ENCODE measurements at places on chromosomes 1 and 21.

DNA sequence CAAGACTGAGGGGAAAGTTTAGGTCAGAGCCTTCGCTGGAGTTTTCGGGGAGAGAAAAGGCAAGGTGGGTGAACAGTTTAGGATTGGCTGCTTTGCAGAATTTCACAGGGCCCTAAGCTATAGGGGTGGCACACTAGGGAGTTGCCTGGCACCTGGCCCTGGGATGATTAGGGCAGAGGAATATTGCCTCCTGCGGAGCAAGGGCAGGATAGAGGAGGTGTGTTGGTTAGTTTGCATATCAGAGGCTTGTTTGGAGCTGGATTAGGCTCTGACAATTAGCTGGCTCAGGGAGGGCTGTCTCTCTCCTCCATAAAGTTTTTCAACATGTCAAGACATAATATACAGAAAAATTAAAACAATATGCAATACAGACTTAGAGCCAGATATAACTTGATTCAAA, 436.4 kb downstream of the DISC1 start:
- no peak for DNase-seq

DNA sequence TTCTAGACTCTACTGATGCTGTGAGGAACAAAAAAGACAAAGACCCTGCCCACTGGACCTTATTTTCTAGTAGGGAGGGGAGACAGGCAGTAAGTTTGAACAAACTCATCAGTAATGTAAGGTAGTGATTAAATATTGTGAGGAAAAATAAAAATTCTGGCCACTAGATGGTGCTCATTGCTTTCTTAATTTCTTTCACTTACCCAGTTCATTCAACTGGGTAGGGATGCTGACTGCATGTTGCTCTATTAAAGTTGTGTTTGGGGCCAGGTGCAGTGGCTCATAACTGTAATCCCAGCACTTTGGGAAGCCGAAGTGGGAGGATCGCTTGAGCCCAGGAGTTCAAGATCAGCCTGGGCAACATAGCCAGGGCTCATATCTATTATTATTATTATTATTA, 6.3 kb upstream of the KYAT3 start:
- no peak for DNase-seq

DNA sequence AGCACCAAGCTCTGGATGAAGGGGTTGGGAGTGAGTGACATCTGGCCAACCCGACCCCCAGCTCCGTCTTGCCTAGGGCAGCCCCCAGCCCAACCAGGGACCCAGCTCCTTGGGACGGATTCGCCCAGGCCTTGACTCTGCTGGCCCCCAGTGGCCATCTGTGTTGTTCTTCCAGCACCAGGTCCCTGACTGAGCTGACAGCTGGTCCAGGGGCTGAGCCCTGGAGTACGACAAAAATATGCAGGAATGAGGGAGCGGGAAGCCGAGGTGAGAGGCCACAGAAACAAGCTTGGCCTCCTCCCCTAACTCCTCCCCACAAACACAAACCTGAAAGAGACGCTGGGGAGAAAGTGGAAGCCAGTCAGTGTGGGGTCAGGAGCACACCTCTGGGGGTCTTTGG, 55.0 kb upstream of the PAX7 start:
- peak; percentile 65 for DNase-seq

DNA sequence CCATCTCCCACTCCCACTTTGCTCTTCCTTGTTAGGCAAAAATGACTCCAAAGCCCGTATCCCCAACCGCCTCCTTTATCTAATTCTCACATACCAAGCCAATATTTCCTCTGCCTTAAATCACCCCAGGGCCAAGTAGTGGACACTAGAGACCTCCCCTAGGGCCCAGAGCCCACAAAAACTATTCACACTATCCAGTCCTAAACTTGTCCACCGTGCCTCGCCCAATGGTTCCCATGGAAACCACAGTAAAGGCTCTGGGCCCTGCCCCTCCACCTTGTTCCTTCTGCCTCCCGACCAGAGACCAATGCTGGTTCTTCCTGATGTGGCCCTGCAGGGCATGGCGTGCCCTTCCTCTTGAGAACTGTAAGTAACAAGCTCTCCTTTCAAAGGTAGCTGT, 11.8 kb downstream of the CFAP107 start:
- DNase-seq: no peak

- no peak for DNase-seq
These were observed 4.9 kb upstream of the DOCK7 start for GRCh38 chr1:62693123-62693522.

Data from activated CD4-positive, CD25-positive, alpha-beta regulatory T cell treated with anti-CD3 and anti-CD28 coated beads, Interleukin-2, amount 50 U/mL, for 72 hours (primary cell).